Hematopoietic multipotent progenitor cell treated with erythropoietin and hydrocortisone succinate and interleukin-3 and kit ligand, for 6 days (in vitro differentiated cells): ENCODE measurements at places on chromosomes 2 and 18.

DNA sequence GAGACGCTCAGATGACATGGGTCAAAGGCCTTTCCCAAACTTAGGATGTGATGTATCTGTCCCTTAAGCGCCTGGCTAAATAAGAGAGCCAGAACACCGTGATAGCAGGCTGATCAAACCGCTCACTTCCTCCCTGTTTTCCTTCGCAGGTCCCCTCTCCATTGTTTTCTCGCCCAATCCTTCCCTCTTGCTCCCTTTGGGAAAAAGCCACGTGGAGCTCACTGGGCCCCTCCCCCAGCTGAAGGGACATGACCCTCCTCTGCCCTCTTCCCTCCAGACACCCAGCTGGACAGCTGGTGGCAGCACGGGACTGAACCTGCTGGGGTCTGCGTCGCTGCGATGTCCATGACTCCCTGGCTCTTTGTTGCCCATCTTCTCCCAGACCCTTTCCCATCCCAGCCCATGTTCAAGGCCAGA, 201.7 kb downstream of the TNS1 start:
- no peak for DNase-seq

GRCh38 chr18:51091270-51091669, 61.3 kb downstream of the SMAD4 start:
- DNase-seq, result no peak

GRCh38 chr2:129901754-129902415, 77.6 kb upstream of the RAB6C start:
- DNase-seq, result no peak

GRCh38 chr2:63891488-63892030, 49.9 kb downstream of the UGP2 start:
- DNase-seq, result no peak

DNA sequence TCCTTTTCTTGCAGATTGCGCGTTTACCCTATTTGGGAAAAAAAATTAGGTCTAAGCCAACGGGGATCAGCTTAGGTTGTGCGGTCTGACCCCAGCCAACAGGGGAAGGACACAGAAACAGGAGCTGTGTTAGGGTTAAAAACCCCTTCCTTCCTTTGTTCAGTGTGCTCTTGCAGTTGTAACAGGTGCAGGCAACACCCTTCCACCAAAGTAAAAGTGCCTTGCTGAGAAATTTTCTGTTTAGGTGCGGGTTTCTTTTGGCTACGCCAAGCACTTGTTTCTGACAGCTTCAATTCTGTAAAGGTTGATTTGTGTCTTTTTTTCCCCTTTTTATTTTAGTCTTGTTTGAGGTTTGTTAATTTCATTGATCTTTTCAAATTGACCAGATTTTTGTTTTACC, 92.5 kb downstream of the PTPN4 start:
- peak; percentile 17 for DNase-seq

DNA sequence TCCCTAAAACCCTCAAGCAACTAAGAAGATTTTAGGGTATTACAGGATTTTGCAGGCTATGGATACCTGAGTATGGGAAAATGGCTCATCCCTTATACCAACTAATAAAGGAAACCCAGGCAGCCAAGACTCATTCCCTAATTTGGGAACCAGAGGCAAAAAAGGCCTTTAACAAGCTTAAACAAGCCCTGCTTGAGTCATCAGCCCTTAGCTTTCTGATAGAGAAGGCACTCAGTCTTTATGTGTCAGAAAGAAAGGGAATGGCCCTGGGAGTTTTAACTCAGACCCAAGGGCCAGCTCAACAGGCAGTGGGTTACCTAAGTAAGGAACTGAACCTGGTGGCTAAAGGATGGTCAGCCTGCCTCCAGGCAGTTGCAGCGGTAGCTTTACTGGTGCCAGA, 96.9 kb upstream of the RMP24 start:
- DNase-seq, result no peak

GRCh38 chr2:165563468-165564225, 94.1 kb downstream of the CSRNP3 start:
- DNase-seq, result peak; percentile 37

- no peak for DNase-seq
Measured at GRCh38 chr2:11056614-11057013, 98.7 kb upstream of the SLC66A3 start.

GRCh38 chr18:80009661-80010550, 21.5 kb upstream of the TXNL4A start:
- no peak for DNase-seq

DNA sequence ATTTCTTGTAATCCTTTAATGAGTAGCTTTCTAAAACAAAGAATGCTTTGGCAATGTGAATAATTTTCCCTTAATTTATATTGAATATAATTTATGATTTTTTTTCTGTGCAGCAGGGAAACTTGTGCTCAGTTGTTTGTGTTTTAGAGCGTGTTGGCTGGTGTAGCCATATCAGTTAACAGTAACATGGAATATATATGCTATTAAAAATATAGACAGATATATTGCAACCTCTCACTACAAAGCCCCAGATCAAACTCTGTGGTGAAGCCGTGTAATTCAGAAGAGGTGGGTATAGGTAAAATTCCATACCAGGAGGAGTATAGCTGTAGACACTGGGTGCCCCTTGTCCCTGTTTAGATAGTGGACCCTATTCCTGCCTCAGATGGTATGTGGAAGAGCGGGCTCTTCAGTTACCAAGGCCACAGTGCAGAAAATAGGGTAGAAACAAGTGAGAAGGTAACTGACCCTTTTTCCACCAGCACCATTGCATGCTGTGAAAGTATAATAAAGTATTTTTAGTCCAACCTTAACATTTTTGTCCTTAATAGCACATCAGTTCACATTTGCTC, 18.1 kb upstream of the RASGRP3 start:
- DNase-seq, result no peak

GRCh38 chr2:136143603-136144451, 25.9 kb upstream of the CXCR4 start:
- DNase-seq, result peak; percentile 69

DNA sequence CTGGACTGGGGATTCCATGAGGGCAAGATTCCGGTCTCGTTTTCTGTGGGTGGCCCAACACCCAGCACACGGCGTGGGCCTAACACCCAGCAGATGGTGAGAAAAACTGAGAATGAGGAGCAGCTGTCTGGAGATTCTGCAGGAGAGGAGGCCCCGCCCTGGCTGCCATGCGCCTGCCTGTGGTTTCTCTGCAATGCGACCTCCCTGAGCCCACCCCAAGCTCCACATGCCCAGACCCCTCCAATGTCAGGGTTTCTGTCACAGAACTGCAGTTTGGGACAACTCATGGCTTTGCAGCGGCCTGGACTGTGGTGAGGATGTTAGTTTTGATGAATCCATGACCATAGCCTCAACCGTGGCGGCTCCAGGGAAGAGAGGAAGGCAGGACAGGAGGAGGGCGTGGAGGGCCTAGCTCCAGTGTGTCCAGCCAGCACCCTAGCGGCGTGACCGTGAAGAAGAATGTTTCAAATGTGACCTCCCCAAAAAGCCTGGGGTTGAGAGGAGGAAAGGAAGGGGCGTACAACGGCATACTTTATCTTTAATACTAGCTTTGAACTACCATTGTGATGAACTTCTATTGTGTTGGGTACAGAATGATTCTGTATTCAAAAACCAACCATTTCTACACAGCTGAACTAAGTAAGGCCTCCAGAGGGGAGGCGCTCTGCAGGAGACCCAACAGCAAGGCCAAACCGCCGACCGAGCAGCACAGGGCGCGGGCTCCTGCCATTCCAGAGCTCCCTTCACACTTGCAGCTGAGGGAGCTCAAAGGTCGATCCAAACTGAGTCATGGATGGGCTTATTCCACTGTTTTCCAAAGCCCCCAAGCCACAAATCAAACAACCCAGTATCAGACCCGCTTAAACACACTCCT, 3.4 kb downstream of the PXDN start:
- no peak for DNase-seq

GRCh38 chr2:106095478-106096298, 98.4 kb downstream of the UXS1 start:
- DNase-seq, result peak; percentile 80
